ENCODE measurements at places on chromosomes 12 and 14. TPM values are rescaled to one million over a fixed set of nuclear protein-coding genes. Genes with fewer than 3 reads are reported as not detected.

The C12orf54 gene
- not detected for total RNA-seq

The RNASE2 gene
- total RNA-seq: not detected

The CCDC38 gene
- 0.20 TPM for total RNA-seq

The BAG5 gene
- 2.6 TPM for total RNA-seq

The EXD2 gene
- 13.0 TPM for total RNA-seq

The HHIPL1 gene
- not detected for total RNA-seq

The ITGB7 gene
- 38.6 TPM for total RNA-seq

The SDR9C7 gene
- not detected for total RNA-seq

The TAS2R9 gene
- total RNA-seq: not detected

The TAS2R14 gene
- total RNA-seq: not detected

The ARHGEF40 gene
- total RNA-seq: 35.9 TPM

The TSPAN11 gene
- not detected for total RNA-seq

The ENDOU gene
- total RNA-seq: not detected

The USP44 gene
- total RNA-seq: not detected

The SIVA1 gene
- total RNA-seq: 239 TPM

The MYH6 gene
- not detected for total RNA-seq

The TMCC3 gene
- total RNA-seq: 0.10 TPM

The AICDA gene
- total RNA-seq: 27.6 TPM

The GPRC5D gene
- not detected for total RNA-seq

The RILPL1 gene
- 13.9 TPM for total RNA-seq

The NEUROD4 gene
- total RNA-seq: not detected

The SSTR1 gene
- total RNA-seq: 1.2 TPM

The OR10G3 gene
- not detected for total RNA-seq

The POMT2 gene
- 9.4 TPM for total RNA-seq

The PRKAB1 gene
- total RNA-seq: 59.8 TPM

The P3H3 gene
- 93.3 TPM for total RNA-seq

The SERPINA6 gene
- 3.8 TPM for total RNA-seq

The MGAT4C gene
- total RNA-seq: not detected

The SLC6A13 gene
- not detected for total RNA-seq

The KRT73 gene
- not detected for total RNA-seq

The RTL1 gene
- total RNA-seq: not detected

The TAS2R8 gene
- total RNA-seq: not detected

The KRT7 gene
- total RNA-seq: 152 TPM

The BMP4 gene
- 0.98 TPM for total RNA-seq

The CMKLR1 gene
- not detected for total RNA-seq

The JPH4 gene
- not detected for total RNA-seq

The PKP2 gene
- 9.6 TPM for total RNA-seq

The KRT78 gene
- not detected for total RNA-seq

The ZFP36L1 gene
- total RNA-seq: 102 TPM

The GPRC5A gene
- 53.4 TPM for total RNA-seq

The ANKRD33 gene
- not detected for total RNA-seq

The PPP1R12A gene
- total RNA-seq: 150 TPM

The SALL2 gene
- total RNA-seq: 5.0 TPM

The NPFF gene
- not detected for total RNA-seq

Measured in Caki2 (cell line).